ENCODE measurements at places on chromosomes 5 and 9.

DNA sequence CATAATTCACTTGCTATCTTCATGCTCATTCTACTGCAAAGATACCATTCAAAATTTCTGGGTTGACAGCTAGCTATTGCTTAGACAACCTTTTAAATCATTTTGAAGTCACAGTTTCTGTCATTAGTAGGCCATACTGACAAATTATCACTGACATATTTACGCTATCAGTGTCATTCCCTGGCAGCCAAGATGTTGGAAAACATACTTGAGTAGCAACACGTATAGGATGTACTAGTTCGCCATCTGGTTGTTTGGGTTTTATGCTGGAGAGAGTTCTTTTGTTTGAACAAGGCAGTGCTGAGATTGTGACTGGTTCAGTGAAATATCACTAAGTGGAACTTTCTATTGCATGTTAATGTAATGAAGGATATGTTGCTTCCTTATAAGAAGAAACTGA is 621.9 kb downstream of the DTWD2 start:
- DNase-seq: no peak

GRCh38 chr9:12715268-12715667 is 22.1 kb downstream of the TYRP1 start:
- no peak for DNase-seq

GRCh38 chr5:154199671-154200220 is 9.2 kb downstream of the GALNT10 start:
- DNase-seq: no peak

- DNase-seq: no peak
Measured at GRCh38 chr5:174532455-174533453, 191.6 kb upstream of the MSX2 start.

DNA sequence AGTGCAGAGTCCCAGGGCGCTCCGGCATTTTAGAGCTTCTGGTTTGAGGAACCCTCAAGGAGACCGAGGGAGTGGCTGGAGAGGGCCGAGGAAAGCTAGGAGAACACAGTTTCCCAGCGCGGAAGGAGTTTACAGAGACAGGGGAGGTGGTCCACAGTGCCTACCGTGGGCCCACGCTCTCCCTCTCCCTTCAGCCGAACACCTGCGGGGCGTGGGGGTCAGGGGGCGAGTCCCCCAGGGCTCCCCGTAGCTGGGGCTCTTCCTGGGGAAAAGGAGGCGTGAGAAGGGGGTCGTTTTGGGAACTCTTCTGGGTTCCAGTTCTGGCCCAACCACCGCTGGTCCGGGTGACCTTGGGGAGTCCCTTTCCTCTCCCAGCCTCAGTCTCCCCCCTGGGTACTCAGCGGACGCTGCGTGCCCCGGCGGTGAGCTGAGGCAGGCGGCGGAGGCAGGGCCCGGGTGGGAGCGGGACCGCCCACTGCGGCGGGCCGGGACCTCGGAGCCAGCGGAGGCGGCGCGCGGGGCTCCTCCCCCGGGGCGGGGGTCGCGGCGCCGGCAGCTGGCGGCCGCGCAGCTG is 368 bp upstream of the FRMPD1 start:
- DNase-seq: no peak

DNA sequence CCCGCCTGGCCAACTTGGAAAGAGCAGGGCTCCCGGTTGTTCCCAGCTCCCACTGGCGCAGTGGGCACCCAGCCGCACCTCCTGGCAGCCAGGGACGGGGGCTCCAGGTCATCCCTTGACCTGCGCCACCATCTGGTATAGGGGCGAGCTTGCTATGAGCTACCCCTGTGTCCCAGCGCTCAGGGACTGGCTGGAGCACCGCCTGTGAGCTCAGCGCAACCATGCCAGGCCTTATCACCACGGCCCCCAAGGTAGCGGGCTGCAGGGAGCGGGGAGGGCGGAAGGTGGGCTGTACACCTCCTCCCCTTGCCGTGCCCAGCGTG is 15.4 kb upstream of the RASA1 start:
- no peak for DNase-seq

DNA sequence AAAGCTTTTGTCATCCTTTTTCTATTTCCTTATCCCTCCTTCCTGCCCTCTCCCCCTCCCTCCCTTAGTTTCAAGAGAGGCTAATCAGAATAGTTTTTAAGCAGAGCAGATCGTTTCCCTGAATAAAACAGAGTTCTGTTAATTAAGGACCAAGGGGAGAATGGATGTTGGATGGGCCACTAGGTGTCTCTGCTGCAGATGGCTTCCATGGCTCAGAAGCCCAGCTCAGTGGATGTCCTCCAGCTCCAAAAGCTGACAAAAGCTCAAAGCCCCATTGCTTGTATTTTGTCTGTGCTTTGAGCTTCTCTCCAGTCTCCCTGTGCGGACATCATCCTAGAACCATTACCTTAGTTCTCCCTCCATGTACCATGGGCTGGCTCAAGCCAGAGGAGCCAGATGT is 21.0 kb upstream of the NPR3 start:
- DNase-seq: no peak

DNA sequence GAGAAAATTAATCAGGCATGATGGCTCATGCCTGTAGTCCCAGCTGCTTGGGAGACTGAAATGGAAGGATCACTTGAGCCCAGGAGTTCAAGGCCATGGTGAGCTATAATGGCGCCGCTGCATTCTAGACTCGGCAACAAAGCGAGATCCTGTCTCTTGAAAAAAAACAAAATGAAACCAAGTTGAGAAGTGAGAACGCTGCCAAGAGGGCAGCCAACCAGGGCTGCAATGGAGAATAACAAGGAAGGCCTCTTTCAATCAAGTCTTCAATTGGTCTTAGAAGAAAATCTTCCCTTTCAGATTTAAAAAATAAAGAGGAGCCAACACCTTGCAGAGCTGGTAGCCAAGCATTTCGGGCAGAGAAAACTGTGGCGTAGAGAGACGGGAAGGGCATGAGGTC is 14.7 kb downstream of the KIAA1958 start:
- DNase-seq: no peak

DNA sequence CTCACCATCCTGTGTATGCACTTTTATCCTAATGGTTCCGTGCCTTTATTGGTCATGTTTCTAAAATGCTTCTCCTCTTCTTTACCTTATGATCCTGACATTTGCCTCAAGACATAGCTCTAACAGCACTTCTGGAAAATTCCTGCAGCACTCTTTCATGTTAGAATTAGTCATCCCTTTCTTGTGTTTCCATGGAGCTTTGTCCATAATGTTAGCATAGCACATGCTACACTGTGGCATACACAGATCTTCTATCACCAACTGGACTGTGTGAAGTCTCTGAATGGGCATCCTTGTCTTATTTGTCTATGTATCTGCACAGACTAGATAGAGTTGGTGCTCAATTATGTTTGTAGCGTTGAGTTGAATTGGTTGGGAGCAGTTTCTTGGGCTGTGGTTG is 2.0 kb downstream of the SCGB3A2 start:
- DNase-seq: no peak

DNA sequence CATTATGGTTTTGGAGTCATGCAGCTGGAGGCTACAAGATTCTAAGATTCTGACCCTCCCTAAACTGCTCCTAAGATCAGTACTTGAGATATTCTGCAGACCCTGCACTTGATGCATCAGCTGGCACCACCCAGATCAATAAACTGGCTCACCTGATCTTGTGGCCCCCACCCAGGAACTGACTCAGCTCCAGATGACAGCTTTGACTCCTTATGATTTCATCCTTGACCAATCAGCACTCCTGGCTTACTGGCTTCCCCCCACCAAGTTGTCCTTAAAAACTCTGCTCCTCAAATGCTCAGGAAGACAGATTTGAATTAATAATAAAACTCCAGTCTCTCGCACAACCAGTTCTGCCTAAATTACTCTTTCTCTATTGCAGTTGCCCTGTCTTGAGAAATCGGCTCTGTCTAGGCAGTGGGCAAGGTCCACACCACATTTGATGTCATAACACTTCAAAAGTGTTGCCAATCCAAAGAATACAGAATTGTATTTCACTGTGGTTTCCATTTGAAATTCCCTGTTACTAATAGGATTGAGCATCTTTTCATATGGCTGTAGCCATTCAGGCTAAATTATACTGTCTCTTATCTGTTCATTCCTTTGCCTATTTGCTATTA is 14.8 kb upstream of the SLC30A5 start:
- no peak for DNase-seq

DNA sequence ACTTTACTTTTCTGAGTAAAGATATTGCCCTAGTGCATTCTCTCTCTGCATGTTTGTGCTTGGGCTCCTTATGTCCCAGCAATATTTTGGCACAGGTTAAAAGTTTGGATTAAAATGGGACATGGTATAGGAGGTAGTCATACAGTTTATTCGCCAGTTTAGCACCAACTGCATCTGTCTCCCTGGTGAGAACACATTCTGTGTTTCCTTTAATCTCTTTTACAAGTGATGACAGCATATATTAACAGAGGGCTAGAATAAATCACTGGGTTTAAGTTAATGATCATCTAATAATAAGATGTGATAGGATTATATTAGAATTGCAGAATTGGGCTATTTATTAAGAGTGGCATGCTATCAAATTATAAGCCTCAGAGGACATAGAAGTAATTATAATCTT is 550.1 kb downstream of the LRRC70 start:
- DNase-seq: no peak

DNA sequence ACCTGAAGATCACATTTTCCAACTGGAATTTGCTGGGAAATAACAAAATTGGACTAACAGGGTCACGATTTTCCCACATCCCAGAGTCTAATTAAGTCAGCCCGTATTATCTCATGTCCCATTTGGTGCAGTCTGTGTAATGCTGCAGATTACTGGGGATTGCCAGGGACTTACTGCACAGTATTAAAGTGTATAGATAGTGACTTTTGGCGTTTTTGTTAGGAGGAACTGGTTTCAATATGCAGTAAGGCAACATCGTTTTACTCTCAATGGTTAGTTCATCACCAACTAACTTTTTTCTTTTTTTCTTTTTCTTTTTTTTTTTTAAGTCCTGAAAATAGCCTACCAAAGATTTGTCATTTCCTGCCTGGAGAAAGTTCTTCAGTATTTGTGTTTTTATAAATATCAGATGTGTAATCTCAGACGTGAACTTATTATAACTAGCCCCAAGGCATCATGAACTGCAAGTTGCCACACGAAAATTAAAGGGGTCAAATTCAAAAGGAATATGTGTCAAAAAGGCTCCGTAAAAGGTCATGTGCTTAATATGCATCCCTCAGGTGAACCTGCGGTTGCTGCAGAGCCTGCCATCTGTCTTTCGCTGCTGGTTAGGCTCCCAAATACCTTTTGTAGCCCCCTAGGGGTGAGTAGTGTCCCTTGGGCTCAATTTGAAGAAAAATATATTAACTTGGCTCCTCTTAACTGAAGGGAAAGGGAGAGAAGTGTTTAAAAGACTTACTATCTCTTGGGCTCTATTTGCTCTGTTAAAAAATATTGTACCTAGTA is 176.7 kb upstream of the ADAMTSL1 start:
- DNase-seq: no peak

DNA sequence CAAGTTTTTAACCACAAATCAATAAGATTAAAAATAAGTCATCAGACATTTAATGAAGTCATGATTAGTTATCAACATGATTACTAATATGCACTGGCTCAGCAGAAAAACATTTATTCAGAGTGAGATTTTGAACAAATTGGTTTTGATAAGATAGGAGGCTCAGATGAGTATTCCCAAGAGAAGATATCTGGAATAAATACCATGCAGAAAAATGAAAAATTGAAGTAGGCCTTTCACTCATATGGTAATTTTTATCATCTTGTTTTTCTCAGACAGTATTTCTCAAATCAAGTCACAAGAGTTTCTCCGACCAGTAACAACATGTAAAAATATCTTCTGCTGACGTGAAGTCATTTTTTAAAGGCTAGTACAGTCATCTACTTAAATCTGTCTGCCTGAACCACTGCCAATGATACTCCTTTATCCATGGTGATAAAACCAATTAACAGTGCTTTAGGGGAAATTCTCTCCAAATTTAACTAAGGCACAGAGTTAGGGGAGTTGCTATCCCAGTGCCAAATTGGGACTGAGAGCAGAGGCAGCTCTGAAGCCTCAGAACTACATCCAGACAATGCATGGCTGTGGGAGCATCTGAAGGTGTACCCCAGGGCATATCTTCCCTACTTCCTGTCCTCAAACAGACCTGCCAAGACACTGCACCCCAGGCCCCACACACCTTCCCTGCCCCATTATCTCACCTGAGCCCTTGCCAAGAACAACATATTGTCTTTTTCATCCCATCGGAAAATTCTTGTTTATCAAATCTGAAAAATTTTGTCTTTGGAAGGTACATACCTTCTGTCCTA is 105.5 kb upstream of the TSLP start:
- DNase-seq: no peak

- DNase-seq: no peak
Measured at GRCh38 chr9:114954956-114955582, 24.7 kb upstream of the TNFSF8 start.

GRCh38 chr5:80764786-80765185 is 110.0 kb upstream of the DHFR start:
- DNase-seq: no peak

GRCh38 chr5:143194206-143194605 is 209.3 kb downstream of the NR3C1 start:
- no peak for DNase-seq

DNA sequence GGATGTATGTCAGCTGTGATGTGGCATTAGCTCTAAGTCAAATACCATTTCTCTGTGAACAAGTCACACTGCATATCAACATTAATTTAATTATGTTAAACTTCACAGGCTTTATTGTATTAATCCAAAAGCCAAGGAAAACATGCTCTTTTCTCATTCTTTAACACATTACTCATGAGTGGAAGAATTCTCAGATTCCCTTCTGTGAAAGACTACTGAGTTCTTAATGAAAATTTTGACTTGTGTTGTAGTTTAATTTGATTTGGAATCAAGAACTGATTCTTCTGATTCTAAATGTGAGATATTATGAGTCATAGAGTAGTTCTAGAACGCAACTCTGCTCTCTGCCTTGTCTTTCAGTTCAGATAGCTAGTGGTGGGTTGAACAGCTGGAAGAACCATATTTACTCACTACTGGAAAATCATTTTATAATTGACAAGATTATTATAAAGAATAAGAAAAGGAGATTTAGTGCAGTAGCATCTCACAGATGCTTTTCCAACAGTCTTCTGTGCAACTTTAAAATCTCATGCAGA is 90.6 kb downstream of the VCAN start:
- DNase-seq: no peak

DNA sequence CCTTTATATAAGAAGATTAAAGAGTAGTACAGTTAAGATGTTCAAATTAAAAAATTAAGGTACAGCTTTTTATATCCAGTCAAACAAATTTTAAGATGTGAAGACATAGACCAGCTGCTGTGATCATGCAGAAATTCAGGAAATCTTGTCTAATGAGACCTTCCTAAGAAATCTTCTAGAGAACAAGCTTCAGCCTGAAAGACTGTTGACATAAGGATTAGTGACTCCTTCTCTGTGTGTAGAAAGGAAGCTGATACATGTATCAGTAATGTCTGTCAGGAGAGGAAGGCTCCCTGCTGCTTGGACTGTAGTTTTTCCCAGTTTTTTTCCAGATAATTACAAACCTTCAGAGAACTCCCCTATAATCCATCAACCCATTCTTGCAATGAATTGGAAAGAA is 75.8 kb upstream of the PCSK5 start:
- DNase-seq: no peak

GRCh38 chr5:1131191-1131621 is 19.3 kb upstream of the SLC12A7 start:
- DNase-seq: no peak

Measured in central memory CD4-positive, alpha-beta T cell (primary cell).